Panc1 (cell line): ENCODE measurements at places on chromosomes 3 and 15. TPM values are rescaled to one million over a fixed set of nuclear protein-coding genes. Genes with fewer than 3 reads are reported as not detected.

Gene ARID3B
- total RNA-seq, result 12.7 TPM

Gene CIB2
- total RNA-seq, result 37.3 TPM

Gene ZKSCAN7
- not detected for total RNA-seq

- no peak overlapping the region for H3K27ac ChIP-seq
- H3K4me3 ChIP-seq, result no peak overlapping the region
- no peak for DNase-seq
- no peaks in the 10 kb centered on the region for H3K27me3 ChIP-seq
- H3K36me3 ChIP-seq, result no peaks in the 10 kb centered on the region
Observed at GRCh38 chr3:14552041-14552648, 12.0 kb upstream of the GRIP2 start.

- no peak overlapping the region for H3K4me3 ChIP-seq
- DNase-seq, result no peak
- no peak overlapping the region for H3K27ac ChIP-seq
- no peaks in the 10 kb centered on the region for H3K36me3 ChIP-seq
- H3K27me3 ChIP-seq, result no peaks in the 10 kb centered on the region
- no peaks in the 10 kb centered on the region for H3K4me1 ChIP-seq
Observed at GRCh38 chr3:144670571-144670970, 698.9 kb downstream of the DIPK2A start.

- H3K27ac ChIP-seq, result no peak overlapping the region
- H3K27me3 ChIP-seq, result no peaks in the 10 kb centered on the region
- H3K36me3 ChIP-seq, result no peaks in the 10 kb centered on the region
- DNase-seq, result no peak
Observed at GRCh38 chr15:26771578-26772153, 1.2 kb downstream of the GABRB3 start.

DNA sequence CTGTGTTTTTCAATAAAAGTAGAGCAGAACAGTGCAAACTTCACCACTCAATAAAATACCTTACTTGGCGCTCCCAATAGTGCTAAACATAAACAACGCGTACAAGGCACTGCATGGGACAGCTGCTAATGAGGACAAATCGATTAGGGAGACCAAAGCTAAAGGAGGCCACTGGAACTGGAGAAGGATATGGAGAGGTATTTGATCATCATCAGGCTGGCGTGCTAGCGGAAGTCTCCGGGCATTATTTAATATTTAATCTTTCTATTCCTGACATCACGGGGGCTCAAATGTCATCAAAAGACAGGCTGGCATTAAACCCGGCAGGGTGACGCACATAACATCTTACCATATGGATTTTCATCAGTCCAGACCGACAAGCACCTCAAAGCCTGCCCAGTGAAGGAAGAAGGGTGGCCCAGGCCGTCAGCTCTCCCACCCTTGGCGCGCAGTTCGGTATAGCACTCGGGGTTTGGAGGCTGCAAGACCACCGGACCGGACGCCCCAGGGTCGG, 604 bp downstream of the CCPG1 start:
- H3K27me3 ChIP-seq, result no peaks in the 10 kb centered on the region
- no peak for DNase-seq

DNA sequence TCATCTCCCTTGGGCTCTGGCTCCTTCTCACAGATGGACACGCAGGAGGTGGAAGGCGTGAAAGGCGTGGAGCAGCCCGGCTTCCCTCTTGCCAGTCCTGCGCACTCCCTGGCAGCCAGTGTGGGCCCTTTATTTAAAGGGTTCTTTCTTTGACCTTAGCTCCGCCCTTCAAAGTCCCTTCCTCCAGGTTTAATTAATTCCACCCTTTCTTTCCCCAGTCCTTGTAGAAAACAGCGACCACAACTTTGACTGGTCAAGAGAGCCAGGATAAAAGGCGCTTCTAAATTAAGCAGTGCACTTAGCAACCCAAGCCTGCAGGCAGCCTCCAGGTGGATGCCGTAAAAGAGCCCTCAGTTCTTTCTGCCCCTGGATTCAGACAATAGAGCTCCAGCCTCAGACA, at the start of gene HDC:
HDC (minus strand) TSS at position 107 of the 400 bp plus-strand sequence; CDS start at position 4, 103 bp downstream.
- no peaks in the 10 kb centered on the region for H3K36me3 ChIP-seq
- H3K4me3 ChIP-seq, result no peak within 1 kb of the TSS
- DNase-seq, result no peak
- H3K4me1 ChIP-seq, result no peaks in the 10 kb centered on the region
